ELR (cell line): ENCODE measurements at places on chromosomes 6 and 20.
A peak's percentile ranks its signal among the peaks of the same experiment; 100 is the strongest.

- no peak for DNase-seq
These were observed 744.0 kb upstream of the MAP3K7 start for GRCh38 chr6:91330896-91331295.

DNA sequence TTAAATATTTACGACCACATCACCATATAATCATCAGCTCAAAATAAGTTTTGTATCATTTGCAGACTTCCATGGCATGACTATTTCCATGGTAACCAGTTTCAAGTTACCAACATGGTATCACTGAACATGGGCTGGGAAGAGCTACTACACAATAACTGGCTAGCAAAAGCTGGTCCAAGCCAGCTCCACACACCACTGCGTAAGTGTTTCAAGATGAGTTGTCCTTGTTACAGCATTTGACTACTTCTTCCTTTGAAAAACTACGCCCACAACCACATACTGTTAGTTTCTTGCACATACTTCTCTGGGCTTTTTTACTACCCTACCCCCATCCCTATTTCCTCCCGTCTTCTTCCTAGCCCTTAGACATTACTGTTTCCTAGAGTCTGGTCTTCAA, 8.5 kb downstream of the CD164 start:
- DNase-seq, result no peak

GRCh38 chr6:52904562-52905279, 4.8 kb downstream of the GSTA3 start:
- DNase-seq, result peak; percentile 43

DNA sequence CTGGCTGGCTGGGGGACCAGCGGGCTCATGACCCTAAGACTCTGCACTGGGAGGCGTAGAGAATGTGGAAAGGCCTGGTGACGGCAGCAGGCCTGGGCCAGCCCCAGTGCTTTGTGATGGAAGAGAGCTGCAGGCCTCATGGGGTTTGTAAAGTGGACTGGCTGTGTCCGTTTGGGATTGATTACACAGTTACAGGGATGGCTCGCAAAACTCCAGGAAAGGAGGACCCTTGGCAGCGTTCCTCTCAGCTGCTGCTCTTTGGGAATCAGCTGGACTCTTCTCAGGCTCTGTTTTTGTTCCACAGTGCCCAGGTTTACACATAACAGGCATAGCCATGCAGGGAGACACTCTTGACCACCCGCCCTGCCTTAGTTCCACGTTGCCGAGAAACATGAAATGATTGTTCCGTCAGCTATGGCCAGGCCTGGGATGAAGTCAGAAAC, 89.0 kb downstream of the SLX4IP start:
- DNase-seq, result no peak

GRCh38 chr6:54910921-54911320, 64.3 kb downstream of the FAM83B start:
- no peak for DNase-seq

DNA sequence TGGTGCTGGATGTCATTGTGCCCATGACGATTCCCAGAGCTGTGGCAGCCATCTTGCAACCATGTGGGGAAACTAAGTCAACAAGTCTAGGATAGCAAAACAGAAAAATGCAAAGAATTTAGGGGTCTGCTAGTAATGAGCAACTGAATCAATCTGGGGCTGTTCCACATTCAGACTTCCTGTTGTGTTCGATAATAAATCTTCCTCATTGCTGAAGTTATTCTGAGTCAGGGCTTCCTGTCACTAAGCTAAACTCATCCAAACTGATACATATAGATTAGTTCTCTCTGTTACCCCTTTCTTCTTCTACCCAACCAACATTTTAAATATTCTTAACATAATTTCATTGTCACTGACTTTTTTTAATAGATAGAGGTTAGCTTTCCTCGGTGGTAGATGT, 205.9 kb downstream of the HACE1 start:
- DNase-seq, result peak; percentile 56

DNA sequence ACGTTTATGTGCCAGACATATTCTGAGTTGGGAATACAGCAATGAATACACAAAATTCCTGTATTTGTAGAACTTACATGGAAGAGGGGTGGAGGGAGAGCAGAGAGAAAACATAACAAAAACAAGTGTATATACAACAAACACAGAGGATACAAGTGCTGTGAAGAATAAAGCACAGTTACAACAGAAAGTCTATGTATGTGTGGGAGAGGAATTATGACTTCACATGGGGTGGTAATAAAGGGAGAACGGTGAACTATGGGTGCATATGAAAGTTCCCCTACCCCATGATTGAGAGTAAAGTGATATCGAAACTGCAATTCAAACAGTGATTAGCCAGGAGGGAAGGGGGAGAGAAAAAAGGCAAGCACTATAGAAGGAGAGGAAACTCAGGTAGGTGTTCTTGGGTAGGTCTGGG, 24.6 kb downstream of the HBS1L start:
- DNase-seq, result no peak

DNA sequence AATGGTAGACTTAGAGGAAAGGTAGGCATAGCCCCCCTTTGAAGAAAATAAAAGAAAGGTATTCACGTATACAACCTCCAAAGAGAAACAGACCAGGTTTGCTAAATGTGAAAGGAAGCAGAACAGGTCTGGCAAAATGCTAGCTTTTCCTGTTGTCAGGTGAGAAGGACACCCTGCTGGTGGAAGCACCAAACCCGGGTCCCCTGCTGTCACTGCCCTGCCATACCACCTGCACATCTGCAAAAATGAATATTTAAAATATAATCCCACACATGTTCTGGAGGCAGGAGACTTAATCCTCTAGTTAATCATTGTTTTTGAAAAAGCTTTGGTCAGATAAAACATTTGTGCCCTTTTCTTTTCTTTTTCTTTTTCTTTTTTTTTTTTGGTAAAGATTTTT, 48.9 kb upstream of the OLIG3 start:
- no peak for DNase-seq

- DNase-seq, result no peak
These were observed 13.1 kb downstream of the LRRC73 start for GRCh38 chr6:43497129-43497396.

GRCh38 chr20:40481337-40481736, 207.7 kb downstream of the MAFB start:
- no peak for DNase-seq

GRCh38 chr20:58600756-58601155, 50.3 kb upstream of the STX16 start:
- no peak for DNase-seq

DNA sequence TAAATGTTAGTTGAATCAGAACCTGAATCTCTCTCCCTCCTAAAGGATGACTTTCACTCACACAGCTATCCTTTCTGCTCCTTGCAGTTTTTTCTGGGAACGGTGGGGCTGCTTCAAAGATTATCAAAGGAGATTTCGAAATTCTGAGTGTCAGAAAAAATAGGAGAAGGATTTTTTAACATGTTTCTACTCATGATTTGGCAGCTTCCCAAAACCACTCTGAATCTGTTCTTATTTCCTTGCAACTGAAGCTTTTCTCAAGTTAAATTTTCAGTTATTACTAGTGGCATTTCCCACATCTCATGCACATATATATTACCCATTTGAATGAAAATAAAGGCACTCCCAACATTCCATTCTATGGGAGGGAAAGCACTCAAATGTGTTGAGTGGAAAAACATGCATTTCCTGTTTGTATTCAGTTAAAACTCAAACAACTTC, 123.6 kb downstream of the LCA5 start:
- DNase-seq, result no peak

DNA sequence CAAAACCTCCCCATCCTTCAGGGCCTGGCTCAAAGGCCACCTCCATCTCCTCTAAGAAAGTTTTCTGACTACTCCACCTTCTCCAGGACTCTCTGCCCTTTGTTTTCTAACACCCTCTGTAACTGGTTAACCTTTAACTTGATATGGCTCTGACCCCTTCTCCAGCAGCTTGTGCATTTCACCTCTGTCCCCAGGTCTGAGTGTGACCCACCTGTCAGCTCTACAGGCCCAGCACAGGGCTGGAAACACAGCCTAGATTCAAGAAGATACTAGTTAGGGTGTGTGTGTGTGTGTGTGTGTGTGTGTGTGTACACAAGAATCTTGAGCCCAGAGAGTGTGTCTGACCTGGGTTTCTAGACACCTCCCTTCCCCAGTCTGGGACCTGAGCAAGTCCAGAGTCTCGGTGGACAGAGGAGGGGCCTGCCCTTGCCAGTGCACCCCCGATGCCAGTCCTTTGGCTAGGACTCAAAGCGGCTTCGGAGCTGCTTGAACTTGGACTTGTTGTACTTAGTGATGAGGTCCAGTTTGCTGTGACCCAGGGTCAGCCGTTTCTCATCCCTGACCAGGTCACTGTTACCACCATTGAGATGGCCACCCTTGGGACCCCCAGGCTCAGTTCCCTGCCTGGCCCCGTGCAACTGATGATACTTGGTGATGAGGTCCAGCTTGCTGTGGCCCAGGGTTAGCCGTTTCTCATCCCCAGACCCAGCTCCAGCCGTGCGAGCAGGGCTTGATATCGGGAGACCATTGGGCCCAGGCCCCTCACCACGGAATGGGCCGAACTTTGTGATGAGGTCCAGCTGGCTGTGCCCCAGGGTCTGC, 1.7 kb upstream of the EIF6 start:
- DNase-seq, result no peak

DNA sequence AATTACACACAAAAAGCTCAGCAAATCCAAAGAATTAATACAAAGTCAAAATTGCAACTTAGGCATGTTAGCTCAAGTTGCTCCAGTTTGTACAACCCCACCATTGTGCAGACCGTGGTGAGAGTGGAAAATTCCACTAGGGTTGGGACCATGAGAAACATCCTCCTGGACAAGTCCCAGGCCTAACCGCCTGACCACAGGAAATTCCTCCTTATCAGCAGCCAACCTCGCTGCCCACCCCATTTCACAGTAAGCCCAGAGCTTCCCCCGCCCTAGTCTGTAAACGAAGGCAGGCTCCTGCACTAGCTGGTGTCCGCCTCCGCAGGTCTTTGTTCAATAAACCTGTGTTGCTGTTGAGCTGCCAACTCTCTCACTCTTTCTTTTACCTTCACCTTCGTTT, 1023.3 kb downstream of the EYS start:
- no peak for DNase-seq

GRCh38 chr6:110799189-110799588, 16.1 kb downstream of the CDK19 start:
- DNase-seq, result no peak
